ENCODE measurements at places on chromosomes 11 and 22.

DNA sequence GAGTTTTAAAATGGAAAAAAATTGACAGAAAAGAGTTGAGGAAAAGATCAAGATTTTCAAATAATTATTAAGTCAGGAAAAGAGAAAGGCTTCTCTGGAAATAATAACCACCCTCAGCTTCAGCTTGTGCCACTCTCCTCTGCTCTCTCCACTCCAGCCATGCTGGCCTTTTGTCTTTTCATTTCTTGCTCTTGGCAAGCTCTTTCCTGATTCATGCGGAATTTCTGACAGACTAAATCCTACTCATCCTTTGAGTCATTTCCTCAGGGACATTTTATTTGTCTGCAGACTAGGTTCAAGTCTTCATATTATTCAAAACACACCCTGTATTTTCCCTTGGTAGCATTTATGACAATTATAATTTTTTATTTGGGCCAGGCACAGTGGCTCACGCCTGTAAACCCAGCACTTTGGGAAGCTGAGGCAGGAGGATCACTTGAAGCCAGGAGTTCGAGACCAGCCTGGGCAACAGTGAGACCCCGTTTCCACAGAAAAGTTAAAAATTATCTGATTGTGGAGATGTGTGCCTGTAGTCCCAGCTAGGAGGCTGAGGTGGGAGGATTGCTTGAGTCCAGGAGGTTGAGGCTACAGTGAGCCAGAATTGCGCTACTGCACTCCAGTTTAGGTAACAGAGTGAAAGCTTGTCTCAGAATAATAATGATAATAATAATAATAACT lies 7.8 kb upstream of the P4HA3 start:
- DNase-seq, result no peak

GRCh38 chr11:117489999-117490679 lies 162.5 kb downstream of the CEP164 start:
- no peak for DNase-seq

DNA sequence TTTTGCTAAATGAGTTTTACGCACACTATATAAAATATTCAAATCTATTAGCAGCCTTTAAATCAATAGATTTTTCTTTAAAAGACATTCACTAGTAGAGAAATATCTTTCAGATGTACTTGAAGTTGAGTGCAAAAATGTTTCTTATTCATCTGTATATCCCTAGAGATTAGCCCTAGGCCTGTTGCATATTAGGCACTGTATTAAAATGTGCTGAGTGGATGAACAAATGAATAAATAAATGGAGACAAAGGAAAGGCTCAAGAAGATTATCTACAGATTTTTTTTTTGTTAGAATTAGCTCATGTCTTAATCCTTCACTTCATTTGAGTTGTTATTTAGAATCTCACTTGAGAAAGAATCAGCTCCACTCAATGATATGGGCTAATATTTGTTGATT lies 12.0 kb upstream of the MMP13 start:
- DNase-seq, result no peak

- peak; percentile 27 for DNase-seq
These were observed 19.4 kb downstream of the HTR3A start for GRCh38 chr11:113994077-113994954.

GRCh38 chr11:4658629-4659445 lies 15.1 kb downstream of the OR51E1 start:
- DNase-seq, result no peak

DNA sequence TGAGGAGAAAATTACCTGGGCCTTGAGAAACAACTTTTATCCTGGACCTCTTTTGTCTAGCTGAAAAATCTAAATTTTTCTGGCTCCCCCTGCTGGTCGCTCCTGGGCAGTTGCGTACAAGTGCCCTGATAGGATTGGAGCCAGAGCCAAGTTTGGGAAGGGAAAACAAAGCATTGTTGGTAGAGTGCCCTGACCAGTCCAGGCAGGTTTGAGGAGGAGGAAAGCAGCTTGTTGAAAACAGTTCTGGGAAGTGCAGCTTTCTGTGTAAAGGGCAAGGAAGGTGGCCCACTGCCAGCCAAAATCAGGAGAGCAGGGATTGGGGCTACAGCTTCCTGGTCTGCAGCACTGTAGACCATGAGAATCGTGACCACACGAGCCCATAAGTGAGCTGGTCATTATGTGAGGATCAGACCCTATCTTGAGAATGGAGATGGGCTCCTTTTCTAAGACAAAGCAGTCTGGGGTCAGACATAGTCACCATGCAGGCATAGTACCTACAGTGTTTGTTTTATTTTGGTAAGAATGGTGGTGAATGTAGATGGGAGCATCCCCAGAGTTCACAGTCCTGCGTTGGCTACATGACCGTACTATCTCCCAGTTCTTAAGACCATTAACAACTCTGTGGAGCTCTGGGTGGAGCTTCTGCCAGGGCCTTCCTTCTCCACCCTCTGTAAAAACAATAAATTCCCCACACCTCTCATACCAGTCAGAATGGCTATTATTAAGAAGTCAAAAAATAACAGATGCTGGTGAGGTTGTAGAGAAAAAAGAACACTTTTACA lies 21.3 kb upstream of the PIK3IP1 start:
- peak; percentile 57 for DNase-seq

DNA sequence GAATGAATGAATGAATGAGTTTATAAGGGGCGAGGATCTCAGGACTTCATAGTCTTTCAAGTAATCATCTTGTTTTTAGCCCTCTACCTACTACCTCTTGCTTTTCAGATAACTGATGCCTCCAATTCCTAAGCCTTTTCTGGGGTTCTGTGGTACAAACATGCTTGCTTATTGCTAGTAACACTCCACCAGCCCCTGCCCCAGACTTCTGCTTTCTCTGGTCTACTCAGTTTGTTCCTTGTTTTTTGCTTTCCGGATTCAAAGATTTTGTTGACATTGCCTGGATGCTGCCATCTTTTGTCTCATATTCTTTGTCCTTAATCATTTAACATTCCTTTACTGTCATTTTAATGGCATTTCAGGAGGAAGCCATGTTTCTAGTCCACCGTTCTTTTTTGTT lies 8.9 kb upstream of the TMEM9B start:
- no peak for DNase-seq

Data from hematopoietic multipotent progenitor cell treated with erythropoietin and hydrocortisone succinate and interleukin-3 and kit ligand, for 15 days (in vitro differentiated cells).